ENCODE measurements at places on chromosomes 5 and 9. TPM values are rescaled to one million over a fixed set of nuclear protein-coding genes. Genes with fewer than 3 reads are reported as not detected.

DNA sequence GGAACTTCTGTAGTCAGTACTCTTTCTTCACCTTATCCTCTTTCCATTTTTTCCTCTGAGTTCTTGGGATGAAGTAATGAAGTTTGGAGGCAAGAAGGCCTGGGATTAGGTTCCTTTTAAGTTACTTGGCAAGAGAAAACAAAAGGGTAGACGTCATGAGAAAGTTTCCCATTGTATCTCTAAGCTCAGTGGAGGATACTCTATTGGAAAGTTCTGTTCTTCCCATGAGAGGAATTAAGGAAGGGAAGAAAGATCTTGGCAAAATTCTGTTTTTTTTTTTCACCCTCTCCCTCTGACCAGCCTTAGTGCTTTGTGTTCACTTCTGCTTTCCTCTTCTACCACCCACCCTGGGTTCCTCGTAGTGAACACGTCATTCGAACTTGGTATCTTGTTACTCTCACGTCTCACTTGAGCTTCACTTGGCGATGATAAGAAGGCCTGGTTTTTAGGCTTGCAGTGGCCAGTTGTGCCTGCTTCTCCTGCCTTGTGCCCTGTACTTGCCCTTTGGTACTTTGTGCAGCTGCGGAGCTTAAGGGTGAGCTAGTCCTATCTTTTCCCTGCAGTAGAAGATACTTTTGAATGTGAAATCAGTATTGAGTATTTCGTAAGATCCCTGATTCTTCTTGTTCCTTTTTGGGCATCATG is 67.0 kb downstream of the ARHGAP26 start:
- no peak for DNase-seq

DNA sequence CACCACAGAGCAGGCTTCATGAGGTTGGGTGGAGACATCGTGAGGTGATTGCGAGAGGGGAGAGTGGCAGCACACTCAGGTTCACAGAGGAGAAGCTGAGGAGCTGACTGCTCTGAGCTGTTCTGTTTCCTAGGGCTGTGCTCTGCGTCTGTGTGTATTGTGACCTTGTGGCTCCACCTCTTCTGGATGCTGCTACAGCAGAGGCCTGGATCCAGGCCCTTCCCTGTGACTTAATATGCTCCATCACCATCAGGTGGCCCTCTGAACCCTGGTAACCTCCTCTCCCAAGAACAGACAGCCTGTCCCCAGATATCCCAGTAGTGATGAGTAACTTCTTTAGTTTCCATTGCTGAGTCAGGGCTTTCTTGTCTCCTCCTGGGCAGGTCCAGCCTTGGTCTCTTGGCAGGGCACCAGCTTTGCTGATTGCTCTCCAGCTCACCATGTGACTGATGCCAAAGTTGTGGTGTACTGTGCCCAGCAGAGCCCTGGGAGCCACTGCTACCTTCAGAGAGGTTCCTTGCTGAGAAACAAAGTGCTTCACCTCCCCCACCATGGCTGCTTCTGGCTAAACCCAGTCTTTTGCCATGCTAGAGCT is 212.8 kb upstream of the CHD1 start:
- no peak for DNase-seq

DNA sequence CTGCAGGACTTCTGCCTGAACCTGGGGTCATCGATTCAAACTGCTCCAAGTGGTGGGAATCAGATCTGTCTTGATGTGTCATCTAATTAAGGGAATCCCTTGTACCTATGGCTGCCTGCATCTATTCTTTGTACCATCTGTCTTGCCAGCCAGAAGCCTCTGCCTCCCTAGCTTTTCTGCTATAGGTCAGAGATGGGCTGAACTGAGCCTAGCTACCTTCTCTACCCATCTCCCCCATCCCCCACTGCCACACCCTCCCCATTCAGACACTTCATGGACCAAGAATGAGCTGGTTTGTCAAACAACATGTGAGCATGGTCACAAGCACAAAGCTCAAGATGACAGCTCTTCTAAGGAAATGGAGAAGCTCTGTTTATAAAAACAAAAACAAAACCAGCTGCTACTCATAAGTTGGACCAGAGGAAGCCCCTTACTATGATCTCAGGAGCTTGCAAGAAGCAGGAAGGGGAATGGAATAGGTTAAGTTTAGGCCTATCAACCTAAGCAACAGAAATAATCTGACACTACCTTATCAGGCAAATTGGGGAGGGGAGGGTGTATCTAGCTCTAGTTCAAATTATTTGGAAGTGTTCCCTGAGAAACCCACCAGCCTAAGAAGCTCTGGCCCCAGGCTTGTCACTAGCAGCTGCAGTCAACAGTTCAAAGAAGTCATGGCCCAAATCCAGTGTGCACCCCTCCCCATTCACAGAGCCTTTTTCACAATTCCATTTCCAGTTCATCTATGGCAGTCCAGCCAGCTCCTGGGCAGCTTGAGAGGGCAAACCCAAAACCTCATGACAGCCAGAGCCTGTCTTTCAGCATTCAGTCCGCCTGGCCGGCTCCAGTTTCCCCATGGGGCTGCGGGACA is 29.9 kb downstream of the SKP1 start:
- DNase-seq: no peak

Gene SPATA31E1
- polyA plus RNA-seq: not detected

Gene ASPN
- 282 TPM for polyA plus RNA-seq

DNA sequence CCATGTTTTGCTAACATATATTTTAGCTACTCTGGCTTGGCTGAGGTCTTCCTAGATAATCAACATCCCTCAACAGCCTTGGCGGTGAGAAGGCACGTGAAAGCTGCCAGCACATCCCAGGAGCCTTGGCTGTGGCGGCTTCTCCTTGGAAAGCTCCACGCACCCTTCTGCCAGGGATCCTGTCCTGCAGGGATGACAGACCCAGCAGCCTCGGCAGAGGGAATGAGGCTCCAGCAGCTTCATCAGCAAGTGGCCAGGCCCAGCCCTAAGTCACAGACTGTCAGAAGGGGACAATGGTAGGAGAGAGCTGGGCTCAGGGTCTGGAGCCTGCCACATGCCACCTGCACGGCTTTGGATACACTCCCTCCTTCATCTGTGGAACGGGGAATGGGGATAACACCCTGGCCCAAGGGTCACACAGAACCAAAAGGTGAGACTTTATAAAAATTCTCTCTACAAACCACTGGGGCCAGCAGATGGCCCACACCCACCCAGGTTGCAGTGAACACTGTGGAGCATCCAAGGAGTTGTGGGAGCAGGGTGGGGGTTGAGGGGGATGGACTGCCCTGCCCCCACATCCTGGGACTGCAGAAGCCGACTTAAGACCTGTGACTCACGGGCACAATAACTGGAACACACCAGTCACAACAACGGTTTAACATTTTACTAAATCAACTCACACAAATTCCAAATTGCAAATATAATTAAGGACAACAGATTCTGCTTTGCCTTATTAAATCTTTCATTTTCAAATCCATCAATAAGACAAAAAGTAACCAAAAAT is 65.1 kb downstream of the MACROH2A1 start:
- no peak for DNase-seq

Gene C9orf43
- 0.40 TPM for polyA plus RNA-seq

DNA sequence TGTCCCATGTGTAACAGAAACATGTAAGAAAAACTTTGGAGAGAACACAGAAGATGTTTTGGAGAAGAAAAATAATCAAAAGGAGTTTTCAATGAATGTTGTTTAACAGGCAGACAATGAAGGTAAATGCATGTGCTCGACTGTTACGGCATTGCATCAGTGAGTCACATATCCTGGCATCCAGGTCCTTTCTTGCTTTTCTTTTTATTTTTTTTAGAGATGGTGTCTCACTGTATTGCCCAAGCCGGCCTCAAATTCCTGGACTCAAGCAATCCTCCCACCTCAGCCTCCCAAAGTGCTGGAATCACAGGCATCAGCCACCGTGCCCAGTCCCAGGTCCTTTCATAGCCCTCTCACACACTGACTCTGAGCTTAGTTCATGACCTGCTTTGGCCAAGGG is 181.8 kb downstream of the DTWD2 start:
- no peak for DNase-seq

- no peak for DNase-seq
These were observed 13.7 kb downstream of the TMEFF1 start for GRCh38 chr9:100486479-100487176.

DNA sequence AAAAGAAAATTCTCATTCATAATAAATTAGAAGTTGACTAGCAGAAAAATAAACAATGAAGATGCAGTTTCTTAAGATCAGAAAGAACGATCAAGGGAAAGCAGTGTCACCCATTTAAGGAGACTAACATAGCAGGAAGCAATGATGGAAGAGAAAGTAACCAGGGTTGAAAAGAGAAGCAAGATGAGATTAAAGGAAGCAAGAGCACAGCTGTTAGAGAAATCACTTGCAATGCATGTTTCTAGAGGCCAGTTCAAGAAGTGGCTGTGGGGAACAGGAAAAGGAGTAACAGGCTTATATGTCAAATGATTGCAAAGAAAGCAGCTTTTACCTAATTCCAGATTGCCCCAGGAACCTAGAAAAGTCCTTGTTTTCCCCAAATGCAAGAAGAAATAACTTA is 46.8 kb upstream of the SLC1A1 start:
- no peak for DNase-seq

- no peak for DNase-seq
These were observed 94.7 kb downstream of the NLN start for GRCh38 chr5:65816729-65817128.

Gene GPRIN1
- polyA plus RNA-seq: 0.49 TPM

- no peak for DNase-seq
These were observed 69.0 kb downstream of the SV2C start for GRCh38 chr5:76152161-76152560.

Gene ITK
- 0.10 TPM for polyA plus RNA-seq

- peak; percentile 28 for DNase-seq
These were observed 175.9 kb downstream of the ENC1 start for GRCh38 chr5:74464512-74465209.

Gene FANCC
- polyA plus RNA-seq: 15.3 TPM

DNA sequence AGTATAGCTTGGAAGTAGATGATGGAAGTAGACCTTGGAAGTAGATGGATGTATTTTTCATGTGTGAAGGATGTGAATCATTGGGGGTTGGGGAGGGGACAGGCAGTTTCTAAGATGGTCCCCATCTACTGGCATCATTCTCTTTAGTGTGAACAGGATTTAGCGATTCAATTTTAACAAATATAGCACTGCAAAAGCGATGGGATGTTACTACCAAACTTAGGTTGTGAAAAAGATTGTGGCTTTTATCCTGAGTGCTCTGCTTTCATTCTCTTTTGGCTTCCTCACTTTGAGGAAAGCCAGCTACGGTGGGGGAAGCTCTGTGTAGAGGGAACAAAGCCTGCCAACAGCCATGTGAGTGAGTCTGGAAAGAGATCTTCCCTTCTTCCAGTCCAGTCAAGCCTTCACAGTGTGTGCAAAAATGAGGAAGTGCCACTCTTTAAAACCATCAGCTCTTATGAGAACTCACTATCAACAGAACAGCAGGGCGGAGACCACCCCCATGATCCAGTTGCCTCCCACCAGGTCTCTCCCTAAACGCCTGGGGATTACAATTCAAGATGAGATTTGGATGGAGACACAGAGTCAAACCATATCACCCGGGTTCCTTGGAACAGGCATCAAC is 441.4 kb downstream of the SH3GL2 start:
- DNase-seq: no peak

Gene PPP2R2B
- 0.76 TPM for polyA plus RNA-seq

Gene FOXI1
- polyA plus RNA-seq: not detected

Gene BNC2
- 4.6 TPM for polyA plus RNA-seq

GRCh38 chr5:157912621-157913325 is 53.8 kb upstream of the CLINT1 start:
- DNase-seq: no peak

- no peak for DNase-seq
These were observed 362.4 kb downstream of the NDUFS4 start for GRCh38 chr5:53922508-53923498.

- DNase-seq: no peak
These were observed 639.0 kb downstream of the CCDC171 start for GRCh38 chr9:16191691-16192402.

Gene TERT
- polyA plus RNA-seq: not detected

DNA sequence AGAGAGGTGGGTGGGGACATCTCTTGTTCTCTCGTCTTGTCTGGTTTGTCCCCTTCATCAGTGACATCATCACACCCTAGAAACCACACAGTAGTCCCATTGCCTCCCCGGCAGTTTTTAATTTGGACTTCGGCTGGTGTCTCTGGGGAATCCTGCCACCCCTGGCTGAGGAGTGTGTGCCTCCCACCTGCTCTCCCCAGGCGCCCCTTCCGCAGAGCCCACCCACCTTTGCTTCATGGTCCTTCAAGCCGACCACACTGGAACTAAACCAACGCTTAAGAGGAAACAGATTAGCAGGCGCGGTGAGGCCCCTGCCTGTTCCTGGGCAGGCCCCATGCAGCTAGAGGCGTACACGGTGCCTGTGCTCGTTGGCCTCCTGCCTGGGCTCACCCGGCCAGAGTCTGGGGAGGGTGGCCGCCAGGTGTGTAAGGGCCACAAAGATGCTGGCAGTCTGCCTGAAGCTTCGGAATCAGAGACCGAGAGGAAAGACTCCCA is 107.6 kb upstream of the SPRY4 start:
- DNase-seq: no peak

DNA sequence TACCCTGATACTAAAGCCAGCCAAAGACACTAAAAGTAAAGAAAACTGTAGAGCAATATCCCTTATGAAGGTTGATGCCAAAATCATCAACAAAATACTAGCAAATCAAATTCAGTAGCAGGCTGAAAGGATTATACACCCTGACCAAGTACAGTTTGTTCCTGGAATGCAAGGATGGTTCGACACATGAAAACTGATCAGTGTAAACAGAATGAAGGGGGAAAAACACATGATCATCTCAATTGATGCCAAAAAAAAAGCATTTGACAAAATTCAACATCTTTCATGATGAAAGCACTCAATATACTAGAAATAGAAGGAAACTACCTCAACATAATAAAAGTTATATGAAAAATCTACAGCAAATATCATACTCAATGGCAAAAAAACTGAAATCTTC is 43.5 kb upstream of the LRRC14B start:
- no peak for DNase-seq

Gene PCA3
- 1.0 TPM for polyA plus RNA-seq

- DNase-seq: no peak
These were observed 19.8 kb downstream of the JADE2 start for GRCh38 chr5:134545070-134545868.

Gene EQTN
- polyA plus RNA-seq: not detected

DNA sequence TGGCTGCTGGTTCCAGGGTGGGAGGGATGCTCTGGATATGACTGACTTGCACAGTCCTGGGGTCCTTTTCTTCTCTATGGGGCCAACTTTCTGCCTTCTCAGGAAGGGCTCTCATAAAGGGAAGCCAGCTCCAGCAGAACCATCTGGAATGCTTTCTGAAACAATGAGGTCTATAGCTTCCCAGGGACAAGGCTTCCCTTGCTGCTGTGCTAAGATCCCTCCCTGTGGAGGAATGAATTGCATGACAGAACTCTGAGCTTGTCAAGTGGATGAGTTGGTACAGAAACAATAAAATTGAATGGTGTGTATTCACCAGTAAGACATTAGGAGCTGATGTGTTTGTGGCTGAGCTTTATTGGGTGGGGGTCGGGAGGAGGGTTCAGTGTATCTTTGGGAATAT is 19.8 kb downstream of the CKMT2 start:
- no peak for DNase-seq

- no peak for DNase-seq
These were observed 19.8 kb upstream of the PTPN3 start for GRCh38 chr9:109517901-109518377.

Gene TAF11L10
- not detected for polyA plus RNA-seq
